ENCODE measurements at places on chromosomes 5 and 9.

DNA sequence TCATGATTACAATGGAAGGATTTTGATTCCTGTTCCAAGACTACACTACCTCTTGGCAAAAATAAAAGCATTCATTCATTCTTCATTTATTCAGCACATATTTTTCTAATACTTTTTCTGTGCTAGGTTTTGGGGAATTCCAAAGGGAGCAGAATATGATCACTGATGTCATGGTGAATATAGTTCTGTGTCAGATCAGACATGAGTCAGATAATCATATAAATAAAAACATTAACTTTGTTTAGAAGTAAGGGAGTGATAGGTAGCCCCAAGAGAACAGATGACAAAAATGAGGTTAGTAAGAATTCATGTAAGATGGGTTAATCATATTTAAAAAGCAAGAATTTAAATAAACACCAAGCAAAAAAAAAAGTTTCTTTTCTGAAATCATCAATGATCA is 94.1 kb upstream of the RANBP6 start:
- no peak for DNase-seq

- peak; percentile 67 for DNase-seq
Observed at GRCh38 chr5:103428411-103428871, 134.1 kb downstream of the NUDT12 start.

DNA sequence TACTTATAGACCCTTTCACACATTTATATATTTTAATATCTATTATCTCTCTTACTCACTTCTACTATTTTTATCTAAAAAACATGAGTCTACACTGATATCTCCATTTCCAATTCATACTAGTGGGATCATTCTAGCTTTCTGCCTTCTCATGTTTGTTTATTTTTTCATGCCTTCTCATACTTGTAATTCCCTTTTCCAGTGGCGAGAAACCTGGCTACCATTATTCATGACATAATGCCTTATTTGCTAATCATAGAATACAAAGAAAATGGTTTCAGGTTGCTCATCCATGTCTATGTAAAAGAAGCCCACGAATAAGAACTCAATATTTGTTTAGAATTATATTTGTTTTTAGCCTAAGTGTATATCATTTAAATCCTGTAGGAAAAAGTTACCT is 232.7 kb upstream of the ACTBL2 start:
- no peak for DNase-seq

DNA sequence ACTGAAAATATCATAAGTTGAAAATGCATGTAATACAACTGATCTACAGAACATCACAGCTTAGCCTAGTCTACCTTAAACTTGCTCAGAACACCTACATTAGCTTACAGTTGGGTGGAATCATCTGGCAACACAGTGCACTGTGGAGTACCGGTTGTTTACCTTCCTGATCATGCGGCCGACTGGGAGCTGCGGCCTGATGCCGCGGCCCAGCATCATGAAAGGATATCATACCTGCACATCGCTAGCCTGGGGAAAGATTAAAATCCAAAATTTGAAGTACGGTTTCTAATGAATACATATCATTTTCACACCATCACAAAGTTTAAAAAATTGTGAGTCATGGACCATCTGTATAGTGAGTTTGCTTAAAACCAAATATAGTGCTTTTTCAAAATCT is 1.8 kb downstream of the HACD4 start:
- DNase-seq = no peak

- DNase-seq = no peak
Observed at GRCh38 chr5:6450319-6450833, 1.7 kb downstream of the UBE2QL1 start.

DNA sequence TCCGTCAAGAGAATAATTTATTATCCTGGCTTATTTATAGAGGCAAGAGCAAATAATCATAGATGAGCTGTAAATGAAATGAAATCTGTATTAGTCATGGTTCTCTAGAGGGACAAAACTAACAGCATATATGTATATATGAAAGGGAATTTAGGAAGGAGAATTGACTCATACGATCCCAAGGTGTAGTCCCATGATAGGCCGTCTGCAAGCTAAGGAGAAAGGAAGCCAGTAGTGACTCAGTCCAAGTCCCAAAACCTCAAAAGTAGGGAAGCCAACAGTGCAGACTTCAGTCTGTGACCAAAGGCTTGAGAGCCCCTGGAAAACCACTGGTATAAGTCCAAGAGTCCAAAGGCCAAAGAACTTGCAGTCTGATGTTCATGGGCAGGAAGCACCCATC is 515.9 kb upstream of the CYLC2 start:
- no peak for DNase-seq

DNA sequence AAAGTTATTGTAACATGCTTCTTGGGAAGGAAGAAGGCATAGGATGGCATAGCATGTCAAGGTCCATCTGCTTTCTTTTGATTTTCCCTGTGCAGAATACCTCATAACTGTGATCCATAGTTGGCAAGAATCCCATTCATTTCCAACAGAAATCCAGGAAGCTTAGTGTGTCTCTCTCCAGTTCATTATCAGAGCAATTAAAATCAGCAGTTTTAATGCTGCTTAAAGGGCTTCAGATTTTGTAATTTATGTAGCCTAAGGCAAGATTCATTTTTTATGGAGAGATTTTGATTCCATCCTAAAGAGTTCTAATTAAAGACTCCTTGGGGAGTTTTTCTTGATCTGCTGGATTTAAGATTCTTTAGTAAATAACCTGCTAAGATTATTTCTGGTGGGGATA is 560.1 kb downstream of the PDE4D start:
- no peak for DNase-seq

GRCh38 chr5:5078009-5078897 is 61.9 kb upstream of the ADAMTS16 start:
- no peak for DNase-seq

GRCh38 chr5:10445352-10445751 is 3.7 kb downstream of the ROPN1L start:
- DNase-seq = no peak

DNA sequence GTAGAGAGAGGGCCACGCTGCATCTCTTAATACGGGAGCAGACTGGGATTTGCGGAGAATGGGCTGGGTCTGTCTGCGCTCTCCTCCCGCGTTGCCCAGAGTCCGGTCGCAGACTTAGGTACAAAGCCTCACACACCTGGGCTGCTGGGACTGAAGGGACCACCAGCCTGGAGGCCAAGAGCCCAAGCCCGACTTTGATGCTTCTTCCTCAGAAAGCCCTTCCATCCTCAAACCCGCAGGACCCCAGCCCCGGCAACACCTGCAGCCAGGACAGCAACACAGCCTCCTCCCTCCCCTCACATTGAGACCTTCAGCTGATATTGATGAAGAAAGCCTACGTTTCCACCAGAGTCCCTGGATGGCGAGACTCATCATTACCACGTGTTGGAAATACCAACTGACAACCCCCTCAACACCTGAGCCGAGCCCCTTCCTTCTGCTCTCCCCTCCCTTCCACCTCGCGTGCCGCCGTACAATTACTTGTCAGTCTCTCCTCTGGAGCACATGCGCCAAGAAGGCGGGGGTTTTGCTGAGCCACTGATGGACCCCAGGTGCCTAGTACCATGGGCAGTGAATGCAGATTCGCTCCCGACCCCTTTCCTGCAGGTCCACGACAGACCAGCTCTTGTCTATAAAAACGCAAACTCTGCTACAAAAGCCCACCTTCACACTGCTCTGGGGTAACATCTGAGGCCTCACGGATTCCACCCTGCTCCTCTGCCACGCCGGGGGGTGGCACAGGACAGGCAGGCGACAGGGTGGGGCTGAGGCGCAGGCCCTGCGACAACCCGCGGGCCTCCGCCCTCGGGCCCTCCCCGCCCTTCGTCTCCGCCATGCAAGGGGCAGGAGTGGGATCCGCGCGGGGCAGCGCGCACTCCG is 841 bp downstream of the ASB6 start:
- DNase-seq = no peak

Data from brain pericyte (primary cell).